Hepatic stellate cell (primary cell): ENCODE measurements at places on chromosomes 16 and 17.

GRCh38 chr17:48027322-48027981 is 10.1 kb downstream of the COPZ2 start:
- no peak for DNase-seq

DNA sequence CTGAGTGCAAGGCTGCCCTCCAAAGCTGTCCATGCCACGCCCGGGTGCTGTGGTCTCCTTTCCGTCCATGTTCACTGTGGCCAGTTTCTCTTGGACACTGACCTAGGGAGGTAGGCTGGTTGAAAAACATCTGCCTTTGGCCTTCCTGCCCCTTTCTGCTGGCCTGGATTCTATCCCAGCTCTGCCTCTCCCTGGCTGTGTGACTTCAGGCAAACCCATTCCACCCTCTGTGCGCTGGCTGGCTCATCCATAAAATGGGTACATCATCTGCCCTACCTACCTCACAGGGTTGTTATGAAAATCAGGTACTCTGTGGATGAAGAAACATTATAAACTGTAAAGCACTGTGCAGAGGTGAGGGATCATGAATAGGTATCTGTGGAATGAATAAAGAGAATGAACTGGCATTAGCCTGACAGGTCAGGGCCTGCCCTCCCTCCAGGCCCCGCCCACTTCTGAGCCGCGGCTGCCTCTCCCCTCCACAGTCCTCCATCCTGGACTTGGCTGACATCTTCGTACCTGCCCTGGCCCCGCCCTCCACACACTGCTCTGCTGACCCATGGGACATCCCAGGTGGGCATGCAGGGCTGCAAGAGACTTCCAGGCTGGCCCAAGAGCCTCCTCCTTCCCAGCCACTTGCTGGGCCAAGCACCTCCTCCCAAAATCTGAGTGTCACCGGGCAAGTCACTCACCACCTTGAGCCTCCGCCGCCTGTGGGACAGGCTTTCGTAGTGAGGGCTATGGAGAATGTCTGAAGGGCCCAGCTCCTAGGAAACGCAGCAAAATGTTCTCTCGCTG is 7.0 kb upstream of the SPATA20 start:
- no peak for DNase-seq

DNA sequence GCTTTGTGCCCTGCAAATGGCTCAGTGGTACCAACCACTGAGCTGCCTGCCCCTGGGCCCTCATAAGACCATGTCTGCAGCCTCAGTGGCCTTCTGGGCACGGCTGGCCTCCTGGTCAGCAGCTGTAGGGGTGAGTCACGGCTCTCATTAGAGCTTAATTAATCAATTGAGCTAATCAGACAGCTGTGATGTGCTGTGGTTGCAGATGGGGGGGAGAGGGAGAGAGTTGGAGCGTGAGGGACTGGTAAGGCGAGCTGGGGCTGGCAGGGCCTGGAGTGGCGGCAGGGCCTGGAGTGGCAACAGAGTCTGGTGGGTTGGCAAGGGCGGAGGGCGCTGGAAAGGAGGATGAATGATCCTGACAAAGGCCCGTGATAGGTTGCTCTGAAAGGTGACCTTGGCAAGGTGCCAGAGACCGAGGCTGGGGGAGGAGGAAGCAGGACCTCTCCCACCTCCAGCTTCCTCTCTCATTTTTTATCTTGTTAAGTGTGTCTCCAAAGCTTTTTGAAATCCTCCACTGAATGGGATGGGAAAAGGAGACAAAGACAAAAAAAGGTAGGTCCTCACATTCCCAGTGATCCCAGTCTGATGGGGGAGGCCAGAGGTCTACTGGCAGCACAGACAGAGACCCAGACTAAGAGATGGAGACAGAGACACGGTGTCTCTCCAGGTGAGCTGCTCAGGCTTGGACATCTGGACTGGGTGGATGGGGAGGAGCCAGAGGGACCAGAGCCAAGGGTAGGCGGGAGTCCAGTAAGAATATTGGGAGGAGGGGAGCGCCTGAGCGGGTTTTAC is 41.6 kb downstream of the DCAKD start:
- no peak for DNase-seq

DNA sequence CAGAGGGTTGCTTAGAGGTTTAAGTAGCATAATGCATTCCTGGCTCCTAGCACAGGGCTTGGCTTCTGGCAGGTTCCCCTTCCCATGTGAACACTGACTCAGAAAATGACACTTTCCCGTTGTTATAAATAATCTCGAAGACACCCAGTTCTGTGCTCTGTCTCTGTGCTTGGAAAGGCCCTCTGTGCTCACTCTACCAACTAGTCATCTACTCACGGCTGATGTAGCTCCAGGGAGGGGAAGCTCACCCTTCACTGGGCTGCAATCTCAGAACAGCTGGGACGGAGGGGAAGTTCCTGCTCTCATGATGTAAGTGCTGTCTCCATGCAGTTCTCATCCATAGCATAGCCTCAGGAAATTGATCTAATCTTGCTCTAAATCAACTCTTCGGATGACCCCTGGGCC is 230.5 kb upstream of the ASIC2 start:
- no peak for DNase-seq

DNA sequence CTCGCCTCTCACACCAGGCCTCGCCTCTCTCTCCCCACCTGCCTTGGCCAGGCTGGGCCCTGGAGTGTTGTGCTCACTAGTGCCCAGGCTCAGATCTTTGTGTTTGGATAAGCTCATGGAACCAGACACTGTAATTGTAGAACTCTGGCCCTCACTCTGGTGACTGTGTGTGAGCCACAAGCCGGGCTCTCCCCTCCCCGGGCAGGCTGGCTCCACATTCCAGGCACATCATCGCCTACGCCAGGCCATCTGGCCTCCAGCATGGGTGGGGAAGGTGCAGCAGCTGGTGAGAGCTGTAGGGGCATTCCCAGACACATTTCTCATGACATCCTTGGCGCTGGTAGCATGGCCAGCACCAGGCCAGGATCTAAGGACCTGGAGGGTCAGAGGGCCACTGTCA is 202.3 kb downstream of the RAB11FIP4 start:
- DNase-seq: no peak
